ENCODE measurements at places on chromosomes 5 and 9. TPM values are rescaled to one million over a fixed set of nuclear protein-coding genes. Genes with fewer than 3 reads are reported as not detected.

Gene AIF1L
- total RNA-seq = 4.2 TPM

Gene ARL14EPL
- not detected for total RNA-seq

Gene PDCD1LG2
- total RNA-seq = 9.8 TPM

DNA sequence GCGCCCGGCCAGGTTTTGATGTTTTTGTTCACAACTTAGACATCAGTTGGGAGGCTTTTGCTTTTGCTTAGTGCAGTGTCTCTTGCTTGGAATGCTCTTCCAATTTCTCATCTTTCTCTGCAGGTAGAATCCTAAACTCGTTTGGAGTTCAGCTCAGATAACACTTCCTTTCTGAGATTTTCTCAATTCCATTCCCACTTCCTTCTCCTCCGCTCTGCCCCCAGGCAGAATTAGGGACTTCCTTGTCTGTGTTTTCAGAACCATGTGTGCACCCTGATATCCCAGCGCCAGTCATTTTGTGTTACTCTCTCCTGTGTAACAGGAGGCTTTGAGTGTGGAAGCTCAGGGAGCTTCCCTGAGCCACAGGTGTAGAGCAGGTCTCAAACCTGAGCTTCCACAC is 171.0 kb downstream of the INSYN2B start:
- DNase-seq = no peak
